ENCODE measurements at places on chromosomes 7 and 10. TPM values are rescaled to one million over a fixed set of nuclear protein-coding genes. Genes with fewer than 3 reads are reported as not detected.

DNA sequence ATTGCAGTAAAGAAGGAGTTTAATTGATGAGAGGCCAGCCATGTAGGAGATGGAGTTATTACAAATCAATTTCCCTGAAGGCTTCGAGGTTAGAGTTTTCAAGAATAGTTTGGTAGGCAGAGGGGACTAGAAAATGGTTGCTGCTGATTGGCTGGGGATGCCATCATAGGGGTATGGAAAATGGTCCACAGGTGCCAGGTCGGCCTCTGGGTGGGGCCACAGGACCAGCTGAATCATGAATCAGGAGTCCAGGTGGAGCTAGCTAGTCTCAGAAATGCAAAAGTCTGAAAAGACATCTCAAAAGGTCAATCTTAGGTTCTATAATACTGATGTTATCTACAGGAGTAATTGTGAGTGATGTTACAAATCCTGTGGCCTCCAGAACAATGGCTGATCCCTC is 714.0 kb upstream of the GHITM start:
- DNase-seq: no peak

GRCh38 chr7:81583882-81584533 is 185.8 kb downstream of the HGF start:
- no peak for DNase-seq

Gene PON1
- total RNA-seq: 0.19 TPM

DNA sequence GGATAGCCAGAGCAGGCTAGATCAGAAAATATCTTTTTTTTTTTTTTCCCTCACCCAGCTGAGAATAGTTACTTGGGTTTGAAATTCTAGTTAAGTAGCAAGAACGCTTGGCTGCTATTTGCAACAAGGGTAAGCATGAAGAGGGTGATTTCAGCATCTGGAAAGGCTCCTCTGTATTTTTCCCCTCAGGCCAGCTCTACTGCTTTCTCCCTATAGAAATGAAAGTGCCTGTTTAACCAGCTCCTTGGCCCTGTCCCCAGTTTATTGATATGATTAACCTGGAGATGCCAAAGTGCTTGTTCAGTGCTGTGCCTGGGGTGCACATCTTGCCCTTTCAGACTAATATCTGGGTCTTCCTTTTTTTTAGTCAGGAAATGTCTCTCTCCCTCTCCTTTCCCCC is 37.1 kb downstream of the AP3M1 start:
- no peak for DNase-seq

Gene PLXNA4
- total RNA-seq: 133 TPM

Gene CALML3
- total RNA-seq: not detected

- DNase-seq: no peak
Measured at GRCh38 chr10:84348860-84349259, 20.5 kb downstream of the CCSER2 start.

DNA sequence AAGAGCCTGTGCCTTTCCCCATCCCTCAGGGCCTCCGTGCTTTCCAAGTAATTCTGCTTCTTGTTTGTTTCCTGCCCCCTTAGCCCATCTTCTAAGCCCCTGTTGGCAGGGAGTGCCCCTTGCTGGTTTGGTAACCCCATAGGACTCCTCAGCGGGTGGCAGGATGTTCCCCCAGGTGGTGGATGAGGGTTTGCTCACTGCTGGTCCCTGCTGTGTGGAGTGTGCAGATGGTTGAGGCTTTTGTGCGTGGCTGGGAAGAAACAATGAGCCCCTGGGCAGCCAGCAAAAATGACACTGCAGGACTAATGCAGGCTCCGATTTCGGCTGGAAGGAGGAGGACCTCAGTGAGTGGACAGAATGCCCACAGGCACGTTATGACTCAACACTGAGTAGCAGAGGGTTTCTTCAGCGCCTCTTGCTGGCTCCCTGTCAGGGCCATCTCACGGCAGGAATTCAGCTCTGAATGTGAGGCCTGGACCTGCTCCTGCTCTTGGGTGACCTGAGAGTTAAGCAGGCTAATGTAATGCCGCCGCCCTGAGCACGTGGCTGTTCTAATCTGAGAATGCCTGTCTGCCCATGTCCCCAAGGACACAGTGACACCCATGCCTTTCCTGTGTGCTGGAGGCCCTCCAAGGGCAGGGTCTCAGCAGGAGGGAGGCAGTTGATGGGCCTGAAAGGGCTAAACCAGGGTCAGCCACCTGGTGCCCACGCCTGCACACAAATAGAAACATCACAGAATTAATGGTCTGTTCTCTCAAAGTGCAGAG is 16.6 kb downstream of the BAG3 start:
- DNase-seq: no peak

GRCh38 chr10:8499312-8499711 is 444.8 kb downstream of the GATA3 start:
- no peak for DNase-seq

Gene MAPK8
- 30.3 TPM for total RNA-seq

DNA sequence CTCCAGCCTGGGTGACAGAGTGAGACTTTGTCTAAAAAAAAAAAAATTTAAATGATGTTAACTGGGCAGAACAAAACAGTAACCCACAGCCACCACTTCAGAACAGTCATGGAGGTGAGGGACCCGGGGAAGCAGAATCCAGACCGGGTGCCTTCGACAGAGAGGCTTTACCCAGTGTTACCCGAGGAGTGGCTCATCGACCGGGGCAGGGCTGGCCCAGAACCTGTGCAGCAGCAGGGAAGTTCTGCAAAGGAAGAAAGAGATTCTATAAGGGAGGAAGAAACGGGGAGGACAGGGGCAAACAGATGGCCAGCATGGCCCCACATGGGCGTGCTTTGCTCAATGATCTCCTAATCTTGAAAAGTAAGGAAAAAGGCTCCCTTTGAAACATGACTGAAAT is 26.0 kb upstream of the UBE3C start:
- DNase-seq: peak; percentile 43

DNA sequence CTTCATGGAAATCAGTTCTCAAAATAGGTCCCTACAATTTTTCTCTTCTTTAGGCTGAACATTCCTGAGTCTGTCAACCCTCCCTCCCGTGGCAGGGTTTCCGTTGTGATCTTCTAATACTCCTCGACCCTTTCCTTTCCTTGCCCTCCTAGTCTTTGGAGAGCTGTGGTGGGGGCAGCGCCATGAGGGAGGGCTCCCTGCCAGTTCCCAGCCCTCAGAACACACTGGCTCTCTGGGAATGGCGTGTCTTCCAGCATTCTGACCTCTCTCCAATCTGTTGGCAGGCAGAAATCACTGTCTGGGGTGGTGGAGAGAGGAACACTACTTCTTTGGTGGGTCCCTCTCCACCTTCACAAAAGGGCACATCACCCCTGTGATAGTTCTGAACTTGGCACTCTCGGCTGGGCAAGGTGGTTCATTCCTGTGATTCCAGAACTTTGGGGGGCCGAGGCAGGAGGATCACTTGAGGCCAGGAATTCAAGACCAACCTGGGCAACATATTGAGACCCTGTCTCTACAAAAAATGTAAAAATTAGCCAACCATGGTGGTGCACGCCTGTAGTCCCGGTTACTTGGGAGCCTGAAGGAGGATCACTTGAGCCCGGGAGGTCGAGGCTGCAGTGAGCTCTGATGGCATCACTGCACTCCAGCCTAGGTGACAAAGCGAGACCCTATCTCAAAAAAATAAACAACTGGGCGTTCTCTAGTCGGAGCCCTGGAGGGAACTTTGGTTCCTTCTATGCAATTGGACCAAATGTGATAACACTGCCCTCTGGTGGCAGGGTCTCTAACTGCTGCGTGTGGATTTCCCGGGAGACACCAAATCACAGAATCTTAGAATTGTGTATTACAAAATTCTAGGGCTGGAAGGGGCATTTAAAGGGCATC is 13.1 kb upstream of the ARPC1A start:
- DNase-seq: peak; percentile 79

Gene PHKG1
- 2.8 TPM for total RNA-seq

Measured in mesenteric fat pad (tissue), 1 donor.